ENCODE measurements at places on chromosomes 5 and 9.

DNA sequence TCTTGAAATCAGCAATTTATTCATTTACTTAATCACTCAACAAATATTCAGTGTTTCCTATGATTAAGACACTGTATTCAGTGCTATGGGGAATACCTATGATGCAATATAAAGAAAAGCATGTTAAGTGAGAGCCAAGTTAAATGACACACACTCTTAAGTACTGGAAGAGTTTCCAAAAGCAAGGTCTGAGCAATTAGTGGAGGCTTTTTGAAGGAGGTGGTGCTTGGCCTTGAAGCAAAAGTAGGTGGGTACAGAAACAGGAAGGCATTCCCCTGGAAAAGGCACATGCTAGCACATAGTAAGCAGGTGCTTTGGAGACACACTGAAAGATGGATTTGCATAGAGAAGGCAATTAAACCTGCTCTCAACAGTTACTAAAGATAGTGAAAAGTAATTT, 4.0 kb downstream of the TSLP start:
- DNase-seq: no peak

DNA sequence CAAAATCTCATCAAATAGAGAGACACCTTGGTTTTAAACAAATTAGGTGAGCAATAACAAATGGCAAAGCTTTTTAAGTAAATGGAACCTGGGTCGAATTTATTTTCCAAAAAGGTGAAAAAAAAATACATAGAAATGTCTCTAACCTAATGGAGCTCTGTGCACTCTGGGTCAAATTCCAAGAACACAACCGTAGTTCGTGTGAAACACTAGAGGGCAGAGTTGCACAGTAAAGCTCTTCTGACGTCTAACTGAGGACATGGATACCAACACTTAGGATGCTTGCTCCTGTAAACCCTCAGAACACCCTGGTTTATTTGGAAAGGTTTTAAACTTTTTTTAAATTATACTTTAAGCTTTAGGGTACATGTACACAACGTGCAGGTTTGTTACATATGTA, 18.9 kb downstream of the MARCHF11 start:
- peak; percentile 44 for DNase-seq

- DNase-seq: no peak
Measured at GRCh38 chr5:143025376-143025775, 255.2 kb downstream of the ARHGAP26 start.

- DNase-seq: no peak
Measured at GRCh38 chr5:60257596-60258271, 364.2 kb upstream of the PDE4D start.

- DNase-seq: peak; percentile 75
Measured at GRCh38 chr5:41856644-41857491, 13.4 kb downstream of the OXCT1 start.

All from activated CD8-positive, alpha-beta T cell treated with anti-CD3 and anti-CD28 coated beads, Interleukin-2, amount 10 ng/mL, durations not matched to agents 7 days and 5 days (primary cell).